KBM-7 (cell line): ENCODE measurements at places on chromosomes 2 and 18.

- DNase-seq: no peak
These were observed 44.1 kb upstream of the IGFBP2 start for GRCh38 chr2:216588861-216589710.

DNA sequence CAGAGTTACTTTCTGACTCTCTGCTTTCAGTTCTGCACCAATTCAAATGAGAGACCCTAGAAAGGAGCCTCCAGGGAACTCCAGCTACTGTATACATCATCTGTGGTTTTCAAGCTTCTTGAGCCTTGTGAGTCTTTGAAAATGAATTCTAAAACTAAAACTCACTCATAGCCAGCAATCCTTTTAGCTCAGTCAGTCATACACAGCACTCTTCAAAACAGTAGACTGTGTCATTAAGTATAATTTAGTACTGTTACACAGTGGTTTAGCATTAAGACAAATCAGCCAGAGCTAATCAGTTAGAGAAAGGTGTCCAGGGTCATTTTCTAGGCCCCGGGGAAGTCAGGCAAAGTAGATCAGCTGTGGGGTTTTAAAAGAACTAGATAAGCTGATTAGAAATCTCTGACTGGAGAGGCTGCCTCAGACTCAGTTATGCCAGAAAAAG, 322.1 kb upstream of the THUMPD2 start:
- DNase-seq: no peak

DNA sequence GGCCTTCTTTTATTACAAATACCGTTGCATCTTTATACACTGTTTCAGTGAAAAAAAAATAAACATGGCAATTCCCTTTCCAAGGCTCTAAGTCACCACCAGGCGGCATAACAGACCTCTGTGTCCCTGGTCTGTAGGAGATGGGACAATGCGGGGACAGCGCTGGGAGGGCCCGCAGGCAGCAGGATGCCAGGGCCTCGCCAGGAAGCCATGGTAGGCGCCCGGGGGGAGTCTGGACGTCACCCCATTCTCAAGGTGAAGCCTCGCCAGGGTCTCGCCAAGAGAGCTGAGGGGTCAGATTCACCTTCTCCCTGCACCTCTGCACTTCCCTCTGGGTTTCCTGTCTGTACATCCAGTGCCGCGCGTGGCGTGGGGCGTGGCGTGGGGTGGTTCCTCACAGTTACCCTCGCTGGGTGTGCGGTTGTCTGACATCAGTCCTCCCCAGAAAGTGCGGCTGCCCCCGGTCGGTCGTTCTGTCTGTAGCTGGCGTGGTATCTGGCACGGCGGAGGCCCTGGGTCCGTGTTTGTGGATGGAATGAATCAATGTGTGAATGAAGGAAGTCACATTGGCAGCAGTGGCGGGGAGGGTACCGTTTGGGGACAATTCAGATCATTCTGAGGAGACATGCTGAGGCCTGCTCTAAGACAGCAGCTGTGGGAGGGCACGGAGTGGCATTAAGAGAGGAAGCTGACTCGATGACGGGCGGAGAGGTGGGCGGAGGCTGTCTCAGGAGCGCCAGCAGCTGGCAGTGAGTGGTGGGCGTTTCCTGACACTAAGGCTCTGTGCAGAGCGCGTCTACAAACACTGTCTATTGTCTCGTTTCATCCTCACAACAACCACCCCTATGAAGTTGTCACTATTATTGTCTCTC, 46.0 kb downstream of the LRRFIP1 start:
- DNase-seq: peak; percentile 79

GRCh38 chr2:162579169-162579568, 235.2 kb downstream of the GCA start:
- no peak for DNase-seq

- DNase-seq: no peak
These were observed 152.9 kb downstream of the SPP2 start for GRCh38 chr2:234203135-234203984.
